ENCODE measurements at places on chromosomes 12 and 14.

DNA sequence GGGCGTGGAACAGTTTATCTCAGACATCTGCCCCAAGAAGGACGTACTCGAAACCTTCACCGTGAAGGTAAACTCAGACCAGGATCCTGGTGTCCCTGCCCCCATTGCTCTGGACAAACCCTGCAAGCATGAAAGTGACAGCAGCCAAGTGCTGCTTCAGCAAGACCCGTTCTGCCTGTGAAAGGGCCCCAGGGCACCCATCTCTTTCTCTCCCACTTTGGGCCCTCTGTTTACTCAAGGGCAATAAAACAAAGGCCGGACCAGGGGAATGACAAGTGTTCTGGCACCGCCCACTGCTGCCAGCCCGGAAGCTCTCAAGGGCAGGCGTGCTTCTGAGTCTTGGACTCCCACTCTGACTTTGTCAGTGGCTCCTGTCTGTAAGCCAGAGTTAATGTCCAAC, 35.3 kb downstream of the CD9 start:
- DNase-seq = no peak

- no peak for DNase-seq
Observed at GRCh38 chr14:74697976-74698375, 14.9 kb downstream of the AREL1 start.

- no peak for DNase-seq
Observed at GRCh38 chr12:96044017-96044942, 8.9 kb upstream of the LTA4H start.

DNA sequence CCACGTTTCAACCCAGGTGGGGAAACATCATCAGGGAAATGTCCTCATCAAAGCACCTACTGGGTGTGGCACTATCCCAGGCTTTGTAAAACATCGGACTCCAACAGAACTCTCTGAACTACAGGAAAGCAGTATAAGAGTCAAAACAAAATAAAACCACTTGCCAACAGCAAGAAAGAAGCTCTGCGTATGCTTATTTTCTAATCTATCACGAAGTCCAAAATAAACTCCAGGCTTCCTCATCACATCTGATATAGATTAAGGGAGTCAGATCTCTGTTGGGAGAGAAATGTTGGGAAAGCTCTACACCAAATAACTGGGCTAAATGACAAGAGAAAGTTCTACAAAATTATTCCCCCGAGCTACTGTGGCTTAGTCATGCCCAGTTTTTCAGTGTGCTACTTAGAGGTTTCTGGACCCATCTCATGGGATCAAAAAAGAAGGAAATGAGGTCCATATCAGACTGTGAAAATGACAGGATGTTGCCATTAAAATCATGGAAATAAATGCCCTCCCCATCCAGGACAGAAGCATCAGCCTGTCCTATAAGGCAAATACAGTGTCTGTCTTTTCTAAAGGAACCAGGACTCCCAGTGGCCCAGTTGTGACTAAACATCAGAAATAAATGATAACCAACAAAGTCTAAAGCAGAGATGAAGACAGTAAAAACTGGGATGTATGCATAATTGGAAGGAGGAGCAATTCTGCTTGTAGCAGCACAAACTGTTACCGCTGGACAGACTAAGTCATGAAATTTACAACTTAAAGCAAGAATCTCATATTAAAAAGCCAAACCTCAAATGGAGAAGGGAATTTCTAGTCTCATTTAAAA, 149.5 kb downstream of the STXBP6 start:
- DNase-seq = no peak

DNA sequence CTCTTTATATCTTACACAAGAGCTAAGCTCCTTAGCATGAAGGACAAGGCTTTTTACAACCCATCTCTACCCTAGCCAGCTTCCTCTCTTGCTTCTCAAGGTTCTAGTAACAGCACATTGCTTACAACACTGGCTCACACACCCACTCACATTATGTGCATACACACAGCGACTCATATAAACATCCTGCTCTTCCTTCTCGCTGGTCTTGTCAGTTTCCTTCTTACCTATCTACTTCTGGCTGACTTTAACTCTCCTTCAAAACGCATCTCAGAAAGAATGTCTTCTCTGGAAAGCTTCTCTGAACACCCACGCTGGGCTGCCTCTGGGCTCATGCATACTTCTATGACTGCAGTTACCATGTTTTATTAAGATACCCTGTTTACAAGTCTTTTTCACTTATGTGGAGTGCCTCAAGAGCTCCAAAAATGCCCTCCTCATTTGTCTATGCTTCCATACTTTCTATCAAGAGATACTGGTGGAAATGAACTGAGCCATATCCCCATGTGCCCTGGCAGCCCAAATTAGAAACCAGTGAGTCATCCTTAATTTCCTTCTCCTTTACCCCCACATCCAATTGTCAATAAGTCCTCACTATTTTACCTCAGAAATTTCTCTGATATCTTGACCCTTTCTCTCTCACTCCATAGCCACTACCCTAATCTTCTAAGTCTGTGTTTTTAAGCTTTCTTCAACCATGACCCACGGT, 126.9 kb upstream of the KRAS start:
- no peak for DNase-seq

DNA sequence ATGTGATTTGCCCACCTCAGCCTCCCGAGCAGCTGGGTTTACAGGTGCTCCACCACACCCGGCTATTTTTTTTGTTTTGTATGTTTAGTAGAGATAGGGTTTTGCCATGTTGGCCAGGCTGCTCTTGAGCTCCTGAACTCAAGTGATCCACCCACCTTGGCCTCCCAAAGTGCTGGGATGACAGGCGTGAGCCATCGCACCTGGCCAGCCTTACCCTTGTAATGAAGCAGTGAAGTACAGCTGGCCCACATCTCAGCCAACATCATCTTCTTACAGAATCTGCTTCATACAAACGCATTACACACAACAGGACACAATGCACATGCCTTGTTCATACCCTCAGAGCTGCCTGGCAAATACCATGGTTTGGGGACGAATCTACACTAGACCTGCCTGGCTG, 31.3 kb upstream of the CHFR start:
- DNase-seq = no peak

- DNase-seq = peak; percentile 32
Observed at GRCh38 chr12:121789233-121789781, 4.2 kb downstream of the RHOF start.

- peak; percentile 57 for DNase-seq
Observed at GRCh38 chr14:45201905-45202304, 51.1 kb downstream of the MIS18BP1 start.

DNA sequence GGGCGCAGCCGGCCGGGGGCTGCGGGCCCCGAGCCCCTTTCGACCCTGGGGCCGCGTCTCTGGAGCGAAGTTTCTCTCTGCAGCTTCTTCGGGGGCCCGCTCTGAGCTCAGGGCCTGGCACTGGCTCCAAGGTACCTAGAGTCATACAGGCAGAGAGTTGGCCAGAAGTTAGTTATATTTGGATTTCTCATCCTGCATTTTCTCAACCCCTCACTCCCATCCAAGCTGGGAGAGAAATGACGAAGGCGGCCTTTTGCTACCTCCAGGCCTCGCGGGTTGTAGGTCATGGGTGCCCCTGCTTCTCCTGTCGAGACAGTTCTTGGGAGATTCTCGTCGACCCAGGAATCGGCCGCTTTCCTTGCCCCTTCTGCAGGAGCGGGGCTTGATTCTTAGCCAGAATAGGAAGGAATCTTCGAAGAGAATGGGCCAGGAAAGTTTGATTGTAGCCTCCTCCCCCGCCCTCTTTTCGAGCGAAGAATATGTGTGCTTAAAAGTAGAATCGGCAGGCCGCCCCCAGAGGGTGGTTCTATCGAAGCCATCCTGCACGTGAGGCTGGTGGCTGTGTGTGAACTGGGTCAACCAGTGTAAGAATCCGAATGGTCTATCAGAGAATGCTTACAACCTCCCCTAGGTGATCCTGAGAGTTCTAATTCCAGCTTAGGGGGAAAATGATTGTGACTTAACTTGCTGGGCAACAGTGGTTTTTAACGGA, 785 bp downstream of the MLEC start:
- peak; percentile 58 for DNase-seq

All from erythroblast (primary cell).